ENCODE measurements at places on chromosomes 1 and 21.

GRCh38 chr1:221573756-221574155, 168.1 kb downstream of the DUSP10 start:
- DNase-seq, result no peak

GRCh38 chr1:230061801-230062200, 5.2 kb upstream of the GALNT2 start:
- no peak for DNase-seq

DNA sequence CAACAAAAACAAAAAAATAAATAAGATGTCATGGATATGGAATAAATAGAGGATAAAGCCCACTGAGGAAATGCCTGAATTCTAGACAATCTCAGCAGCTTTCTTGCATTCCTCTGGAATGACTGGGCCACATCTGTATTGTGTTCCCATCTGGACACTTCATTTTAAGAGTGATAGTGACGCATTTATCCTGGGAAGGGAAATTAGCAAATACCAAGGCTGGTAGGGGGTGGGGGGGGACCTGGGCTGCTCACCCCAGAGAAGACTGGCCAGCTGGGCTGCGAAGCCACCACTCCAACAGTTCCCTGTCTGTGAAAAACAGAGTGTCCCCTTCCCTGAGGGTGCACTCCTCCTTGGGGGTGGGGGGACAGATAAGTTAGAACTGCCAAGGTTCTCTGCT, 106.3 kb downstream of the HIVEP3 start:
- peak; percentile 41 for DNase-seq

DNA sequence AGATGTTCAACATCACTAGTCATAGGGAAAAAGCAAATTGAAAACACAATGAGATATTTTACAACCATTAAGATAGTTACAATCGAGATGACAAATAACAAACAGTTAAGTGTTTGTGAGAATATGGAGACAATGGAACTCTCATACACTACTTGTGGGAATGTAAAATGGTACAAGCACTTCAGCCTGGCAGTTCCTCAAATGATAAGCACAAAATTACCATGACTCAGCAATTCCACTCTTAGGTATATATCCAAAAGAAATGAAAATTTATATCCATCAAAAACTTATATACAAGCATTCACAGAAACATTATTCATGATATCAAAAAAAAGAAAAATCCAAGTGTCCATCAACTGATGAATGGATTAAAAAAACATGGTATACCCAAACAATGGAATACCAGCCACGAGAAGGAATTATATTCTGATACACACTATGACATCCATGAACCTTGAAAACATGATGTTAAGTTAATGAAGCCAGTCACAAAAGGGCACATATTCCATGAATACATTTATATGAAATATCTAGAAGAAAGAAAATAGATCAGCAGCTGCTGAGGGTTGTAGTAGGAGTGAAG, 76.4 kb downstream of the EVI5 start:
- no peak for DNase-seq

DNA sequence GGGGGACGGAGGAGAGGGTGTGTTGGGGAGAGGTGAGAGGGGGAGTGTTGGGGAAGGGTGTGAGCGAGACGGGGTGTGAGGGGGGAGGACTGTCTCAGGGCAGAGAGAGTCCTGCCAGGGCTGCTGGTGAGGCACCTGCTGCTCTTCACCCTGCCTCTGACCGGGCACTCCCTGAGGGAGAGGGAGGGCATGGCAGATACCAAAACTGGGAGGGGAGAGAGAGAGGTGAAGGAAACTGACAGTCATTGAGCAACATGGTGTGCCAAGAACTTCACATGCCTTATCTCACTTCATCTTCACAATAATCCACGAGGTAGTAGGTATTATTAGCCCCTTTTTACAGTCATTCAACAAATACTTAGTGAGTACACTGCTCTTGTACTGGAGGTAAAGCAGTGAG, 61.3 kb upstream of the ARTN start:
- DNase-seq, result peak; percentile 31
